SJCRH30 (cell line): ENCODE measurements at places on chromosomes 6 and 20. TPM values are rescaled to one million over a fixed set of nuclear protein-coding genes. Genes with fewer than 3 reads are reported as not detected.
A peak's percentile ranks its signal among the peaks of the same experiment; 100 is the strongest.

CFAP61 gene
- 0.23 and 0.40 TPM in 2 replicates for total RNA-seq

GSTA4 gene
- total RNA-seq, result 28.9 and 29.7 TPM in 2 replicates

- no peak overlapping the region for H3K4me3 ChIP-seq
- H3K36me3 ChIP-seq, result peaks cover 3% of the 10 kb centered on the region; the same call in 1 of the 2 replicates
- no peaks in the 10 kb centered on the region for H3K27me3 ChIP-seq
- no peak for DNase-seq
Observed at GRCh38 chr6:100808638-100809275, 72.4 kb downstream of the ASCC3 start.

GRCh38 chr20:5910186-5910585 is 40.1 kb downstream of the TRMT6 start:
- no peak overlapping the region for H3K4me3 ChIP-seq
- H3K27ac ChIP-seq, result no peak overlapping the region
- no peak for DNase-seq

- DNase-seq, result peak; percentile 62
- no peaks in the 10 kb centered on the region for H3K27me3 ChIP-seq
- H3K27ac ChIP-seq, result peak overlapping the region; percentile 24
- H3K36me3 ChIP-seq, result no peaks in the 10 kb centered on the region
- H3K4me3 ChIP-seq, result no peak overlapping the region
Observed at GRCh38 chr6:51474022-51474975, 613.1 kb downstream of the PKHD1 start.

- no peak overlapping the region for H3K27ac ChIP-seq
- no peak overlapping the region for H3K4me3 ChIP-seq
- H3K4me1 ChIP-seq, result peaks cover 9% of the 10 kb centered on the region
- H3K36me3 ChIP-seq, result no peaks in the 10 kb centered on the region
- peaks cover 47% of the 10 kb centered on the region for H3K27me3 ChIP-seq
- DNase-seq, result peak; percentile 82
Observed at GRCh38 chr20:56554869-56555268, 21.8 kb downstream of the FAM209B start.
